Activated T-cell treated with anti-CD3 and anti-CD28 coated beads for 48 hours (primary cell): ENCODE measurements at places on chromosomes 7 and 10.

DNA sequence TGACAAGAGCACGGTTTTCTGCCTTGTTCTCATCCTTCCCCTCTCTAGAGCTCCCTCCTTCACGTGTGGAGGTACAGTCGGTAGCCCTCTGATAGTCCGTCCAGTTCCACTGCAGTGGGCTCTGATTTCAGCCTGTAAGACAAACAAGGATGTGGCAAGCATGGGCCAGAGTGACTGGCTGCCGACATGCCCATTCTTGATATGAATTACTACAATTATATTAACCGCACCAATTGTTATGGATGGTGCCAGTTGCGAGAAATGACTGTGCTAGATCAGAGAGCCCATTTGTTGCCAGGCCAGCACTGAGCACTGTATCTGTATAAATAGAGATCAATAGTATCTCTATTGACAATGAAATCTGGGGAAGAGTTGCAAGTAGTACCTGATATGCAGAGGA, 146.6 kb downstream of the CHN2 start:
- DNase-seq: no peak

DNA sequence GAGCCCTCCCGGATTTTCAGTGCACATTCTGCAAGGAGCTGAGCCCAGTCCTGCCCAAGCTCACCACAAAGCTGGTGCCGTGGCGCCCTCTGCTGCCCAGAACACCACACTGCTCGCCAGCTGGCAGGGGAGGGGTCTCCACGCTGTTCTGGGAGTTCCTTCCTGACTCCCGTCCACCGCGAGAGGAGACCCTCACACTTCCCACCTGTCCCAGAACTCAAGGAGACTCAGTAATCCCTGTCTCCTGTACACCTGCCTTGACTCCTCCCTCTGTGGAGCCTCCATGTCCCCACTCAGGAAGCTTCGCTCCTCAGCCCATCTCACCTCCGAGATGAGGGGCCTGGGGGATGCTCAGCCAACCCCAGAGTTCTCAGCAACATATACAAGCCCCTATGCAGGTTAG, 11.3 kb downstream of the C10orf105 start:
- peak; percentile 67 for DNase-seq

DNA sequence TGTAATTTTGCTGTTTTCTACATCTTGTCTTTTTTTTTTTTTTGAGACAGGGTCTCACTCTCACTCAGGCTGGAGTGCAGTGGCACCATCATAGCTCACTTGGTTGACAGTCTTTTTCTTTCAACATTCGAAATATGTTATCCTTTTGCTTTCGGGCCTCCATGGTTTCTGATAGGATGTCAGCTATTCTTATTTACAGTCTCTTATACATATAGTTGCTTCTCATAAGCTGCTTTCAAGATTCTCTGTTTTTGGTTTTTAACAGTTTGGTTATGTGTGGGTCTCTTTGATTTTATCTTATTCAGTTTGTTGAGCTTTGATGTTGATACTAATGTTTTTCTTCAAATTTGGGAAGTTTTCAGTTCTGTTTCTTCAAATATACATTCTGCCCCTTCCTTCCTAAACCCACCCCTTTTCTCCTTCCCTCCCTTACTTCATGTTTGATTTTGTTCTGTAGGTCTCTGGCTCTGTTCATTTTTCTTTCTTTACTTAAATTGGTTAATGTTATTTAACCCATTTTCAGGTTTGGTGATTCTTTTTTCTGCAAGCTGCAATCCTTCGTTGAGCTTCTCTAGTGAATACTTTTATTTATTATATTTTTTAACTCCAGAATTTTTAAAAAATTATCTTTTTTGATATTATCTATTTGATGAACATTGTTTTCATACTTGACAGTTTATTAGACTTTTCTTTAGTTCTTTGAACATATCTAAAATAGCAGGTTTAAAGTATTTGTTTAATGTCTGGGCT, 19.3 kb downstream of the SEPTIN7 start:
- DNase-seq: no peak

DNA sequence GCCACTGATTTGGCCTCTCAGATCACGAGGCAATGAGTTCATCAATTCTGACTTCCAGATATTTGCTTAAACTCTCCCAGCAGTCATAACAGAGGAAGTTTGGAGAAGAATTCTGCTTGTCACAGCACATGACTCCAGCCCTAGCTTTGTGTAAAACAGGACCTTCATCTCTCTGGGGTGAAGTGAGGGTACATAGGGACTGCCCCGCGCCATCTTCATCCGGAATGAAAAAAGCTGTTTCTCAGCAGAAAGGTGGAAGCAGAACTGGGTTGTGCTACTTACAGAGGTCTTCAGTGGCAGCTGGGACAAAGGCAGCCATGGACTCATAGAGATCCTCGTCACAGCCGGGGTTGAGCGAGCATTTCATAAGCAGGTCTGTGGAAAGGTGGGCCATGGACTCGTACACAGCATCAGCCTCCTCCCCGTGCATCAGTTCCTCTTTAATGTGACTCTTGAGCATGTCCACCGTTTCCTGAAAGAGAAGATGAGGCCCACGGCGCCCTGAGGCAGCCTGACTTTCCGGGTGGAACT, 58.4 kb upstream of the TM9SF3 start:
- DNase-seq: no peak

DNA sequence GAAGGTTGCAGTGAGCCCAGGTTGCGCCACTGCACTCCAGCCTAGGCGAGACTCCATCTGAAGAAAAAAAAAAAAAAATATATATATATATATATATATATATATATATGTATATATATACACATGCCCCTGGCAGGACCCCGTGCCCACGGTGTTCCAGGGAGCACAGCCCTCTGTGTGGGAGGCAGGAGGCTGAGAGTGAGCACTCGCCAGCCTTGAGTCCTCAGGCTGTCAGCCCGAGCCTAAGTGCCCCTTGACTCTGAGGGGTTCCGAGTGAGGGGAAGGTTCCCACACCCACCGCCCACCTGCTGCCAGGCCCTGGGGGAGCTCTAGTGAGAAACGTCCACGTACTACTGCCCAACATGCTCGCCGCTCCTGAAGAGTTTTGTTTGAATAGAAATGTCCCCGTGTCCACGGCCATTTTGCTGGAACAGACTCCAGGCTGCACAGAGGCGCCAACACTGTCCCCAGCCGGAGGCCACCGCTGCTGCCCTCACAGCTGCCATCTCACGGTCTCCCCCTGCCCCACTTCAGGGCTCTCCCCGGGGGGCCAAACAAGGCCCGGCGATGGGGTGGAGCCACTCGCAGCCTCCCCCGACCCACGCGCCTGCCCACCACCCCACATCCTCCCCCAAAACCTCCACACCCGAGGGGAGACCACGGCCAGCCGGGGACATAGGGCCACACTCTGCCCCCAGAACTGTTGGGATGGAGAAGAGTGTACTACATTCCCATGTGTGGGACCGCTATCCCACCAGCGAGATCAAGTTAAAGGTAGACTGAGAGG, 62.8 kb upstream of the EBF3 start:
- no peak for DNase-seq

- DNase-seq: no peak
Measured at GRCh38 chr10:116836902-116837523, 12.3 kb upstream of the ENO4 start.

DNA sequence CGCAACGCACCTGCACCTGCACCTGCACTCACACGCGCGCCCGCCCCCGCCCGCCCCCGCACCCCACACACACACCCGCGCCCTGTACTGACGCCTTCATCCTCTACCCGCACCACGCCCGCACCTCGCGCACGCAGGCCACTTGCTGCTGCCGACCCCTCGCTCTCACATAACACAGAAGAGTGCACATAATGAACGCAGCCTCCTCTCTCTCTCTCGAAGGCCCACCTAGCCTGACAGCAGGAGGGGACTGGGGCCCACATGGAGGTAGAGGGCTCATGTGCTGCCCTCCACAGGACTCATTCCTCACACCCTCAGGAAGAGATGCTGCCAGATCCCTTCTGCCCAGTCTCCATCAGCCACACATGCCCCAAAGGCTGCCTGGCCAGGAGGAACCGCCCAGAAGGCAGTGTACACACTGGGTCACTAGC, 432 bp upstream of the CAMK2B start:
- no peak for DNase-seq

DNA sequence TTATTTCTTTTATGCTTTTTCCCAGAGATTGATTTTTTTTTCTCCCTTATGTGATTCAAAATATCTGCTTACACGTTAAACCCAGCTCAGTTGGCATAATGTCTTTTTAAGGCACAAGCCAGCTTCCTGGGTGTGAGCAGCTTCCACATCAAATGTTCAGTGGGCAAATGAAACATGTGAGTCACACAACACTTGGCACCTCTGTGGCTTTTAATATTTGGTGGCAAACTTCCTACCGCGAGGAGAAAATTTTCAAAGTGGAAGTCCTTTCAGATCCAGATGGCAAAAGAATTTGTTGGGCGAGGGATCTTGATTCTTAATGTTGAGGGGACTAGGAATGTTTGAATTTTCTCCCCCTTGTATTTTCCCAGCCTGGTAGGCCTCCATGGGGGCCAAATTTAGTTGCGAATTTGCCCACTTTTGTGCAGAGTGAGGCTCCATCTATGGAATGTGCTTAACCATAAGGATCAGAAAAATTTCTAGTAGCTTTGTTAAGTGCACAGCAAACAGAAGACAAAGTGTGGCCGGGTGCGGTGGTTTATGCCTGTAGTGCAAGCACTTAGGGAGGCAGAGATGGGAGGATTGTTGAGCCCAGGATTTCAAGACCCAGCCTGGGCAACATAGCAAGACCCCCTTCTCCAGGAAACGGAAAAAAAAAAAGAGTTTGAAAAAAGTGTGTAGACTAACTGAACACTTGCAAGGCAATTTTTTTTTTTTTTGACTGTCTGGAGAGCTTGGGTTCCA, 31.0 kb downstream of the CUX1 start:
- DNase-seq: no peak
